ENCODE measurements at places on chromosomes 2 and 18. TPM values are rescaled to one million over a fixed set of nuclear protein-coding genes. Genes with fewer than 3 reads are reported as not detected.

The TUBA3E gene
- not detected for total RNA-seq

The IL37 gene
- not detected for total RNA-seq

The TLX2 gene
- not detected for total RNA-seq

The POTEE gene
- total RNA-seq, result 0.07 TPM

The C1QL2 gene
- not detected for total RNA-seq

The FER1L5 gene
- total RNA-seq, result not detected

The VIT gene
- total RNA-seq, result not detected

The TMEM185B gene
- 29.6 TPM for total RNA-seq

The MROH2A gene
- not detected for total RNA-seq

The GBX2 gene
- not detected for total RNA-seq

The REEP1 gene
- not detected for total RNA-seq

The KCTD18 gene
- total RNA-seq, result 20.2 TPM

The KIAA2012 gene
- not detected for total RNA-seq

The TEX44 gene
- not detected for total RNA-seq

The HOXD9 gene
- total RNA-seq, result not detected

The FABP1 gene
- not detected for total RNA-seq

The COL5A2 gene
- total RNA-seq, result 0.66 TPM
